Anterior cingulate cortex (tissue), 58 donors: ENCODE measurements at places on chromosomes 2 and 18.

GRCh38 chr18:39862341-39862740, 2092.7 kb upstream of the PIK3C3 start:
- DNase-seq: no peak

- DNase-seq: no peak
Measured at GRCh38 chr2:188047735-188048134, 243.9 kb upstream of the GULP1 start.

GRCh38 chr2:211944572-211944971, 594.0 kb downstream of the ERBB4 start:
- DNase-seq: no peak

DNA sequence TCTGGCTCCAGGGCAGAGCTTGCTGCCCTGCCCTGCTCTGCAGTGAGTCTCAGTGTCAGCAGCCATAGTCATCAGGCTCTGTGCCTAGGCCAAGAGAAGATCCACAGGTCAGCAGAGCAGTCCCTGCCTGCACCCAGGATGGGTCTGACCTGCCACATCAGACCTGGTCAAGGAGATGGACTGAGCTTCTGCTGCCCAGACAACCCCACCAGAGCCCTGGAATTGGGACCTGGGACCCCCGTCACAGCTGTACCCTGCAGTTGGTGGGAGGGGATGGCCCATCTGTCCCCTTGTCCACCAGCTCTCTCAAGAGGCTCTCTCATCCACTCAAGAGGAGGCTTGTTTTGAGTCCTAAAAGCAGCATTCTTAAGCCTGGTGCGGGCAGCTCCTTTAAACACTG, 142.6 kb downstream of the TFCP2L1 start:
- DNase-seq: no peak

GRCh38 chr2:127381762-127382161, 6.0 kb downstream of the MAP3K2 start:
- DNase-seq: no peak

DNA sequence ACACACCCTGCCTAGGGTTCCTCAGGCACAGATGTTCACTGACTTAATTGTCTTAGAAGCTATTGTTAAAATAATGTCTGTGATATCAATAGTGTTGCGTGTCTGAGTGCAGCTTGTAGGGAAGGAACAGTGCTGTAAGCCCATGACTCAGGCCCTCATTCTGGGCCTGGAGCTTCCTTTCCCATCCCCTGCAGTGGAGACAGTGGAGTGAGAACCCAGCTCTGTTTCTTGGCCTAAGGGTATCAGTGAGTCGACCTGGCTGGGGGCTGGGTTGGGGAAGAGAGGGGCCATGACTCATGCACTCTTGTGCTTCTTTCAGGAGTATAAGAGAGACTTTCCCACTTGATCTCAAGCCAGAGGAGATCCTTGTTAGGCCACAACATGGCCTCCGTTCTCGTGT, 106.8 kb downstream of the HRH4 start:
- DNase-seq: no peak
